ENCODE measurements at places on chromosomes 2 and 18.

DNA sequence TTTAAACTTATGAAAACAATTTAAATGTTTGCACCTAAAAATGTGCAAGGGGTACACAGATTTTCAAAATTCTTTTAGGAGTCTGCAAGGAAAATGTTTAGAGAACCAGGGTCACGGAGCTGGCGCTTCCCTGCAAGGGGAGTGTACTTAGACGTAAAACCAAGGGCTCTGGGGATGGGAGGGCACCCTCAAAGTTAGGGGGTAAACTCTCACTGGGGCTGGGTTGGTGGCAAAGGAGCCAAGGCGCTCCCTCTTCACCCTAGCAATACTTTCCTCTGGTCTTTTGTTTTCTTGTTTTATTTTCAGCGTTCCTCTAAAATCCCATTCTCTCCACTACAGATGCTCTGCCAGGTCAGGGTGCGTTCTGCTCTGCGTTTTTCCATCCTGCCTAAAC is 20.0 kb downstream of the TMEM247 start:
- DNase-seq = no peak

GRCh38 chr2:68857855-68858456 is 13.2 kb downstream of the BMP10 start:
- DNase-seq = no peak

DNA sequence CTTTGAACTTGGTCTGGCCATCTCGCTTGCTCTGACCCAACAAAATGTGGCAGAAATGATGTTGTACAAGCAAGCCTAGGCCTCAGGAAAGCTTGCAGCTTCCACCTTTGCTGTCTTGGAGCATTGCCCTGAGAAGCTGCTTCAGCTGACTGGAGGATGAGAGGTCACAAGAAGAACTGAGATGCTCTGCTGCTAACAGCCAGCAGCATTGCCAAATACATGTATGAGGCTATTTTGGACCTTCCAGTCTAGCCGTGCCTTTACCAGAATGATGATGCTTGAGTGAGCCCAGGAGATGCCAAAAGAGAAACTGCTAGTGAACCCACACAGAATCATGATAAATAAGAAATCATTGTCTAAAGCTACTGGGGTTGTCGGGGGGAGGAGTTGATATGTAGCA is 13.2 kb upstream of the ITGAV start:
- DNase-seq = no peak

DNA sequence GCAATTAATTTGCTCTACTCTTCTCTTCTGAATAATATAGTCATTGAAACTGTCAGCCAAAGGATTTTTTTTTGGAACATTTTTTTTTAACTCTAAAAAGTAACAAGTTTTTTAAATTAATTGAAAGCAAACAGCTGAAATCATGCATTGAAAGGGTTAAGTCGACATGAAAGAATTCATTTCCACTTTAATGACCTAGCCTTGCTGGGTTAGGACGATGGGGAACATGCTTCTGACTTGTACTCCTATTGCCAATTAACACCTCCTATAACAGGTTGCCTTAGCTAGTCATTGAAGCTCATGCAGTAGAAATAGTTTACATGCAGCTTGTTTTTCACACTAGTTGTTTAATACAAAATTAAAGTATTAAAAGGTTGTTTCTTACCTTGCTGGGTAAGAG is 47.8 kb downstream of the PSMD14 start:
- no peak for DNase-seq

DNA sequence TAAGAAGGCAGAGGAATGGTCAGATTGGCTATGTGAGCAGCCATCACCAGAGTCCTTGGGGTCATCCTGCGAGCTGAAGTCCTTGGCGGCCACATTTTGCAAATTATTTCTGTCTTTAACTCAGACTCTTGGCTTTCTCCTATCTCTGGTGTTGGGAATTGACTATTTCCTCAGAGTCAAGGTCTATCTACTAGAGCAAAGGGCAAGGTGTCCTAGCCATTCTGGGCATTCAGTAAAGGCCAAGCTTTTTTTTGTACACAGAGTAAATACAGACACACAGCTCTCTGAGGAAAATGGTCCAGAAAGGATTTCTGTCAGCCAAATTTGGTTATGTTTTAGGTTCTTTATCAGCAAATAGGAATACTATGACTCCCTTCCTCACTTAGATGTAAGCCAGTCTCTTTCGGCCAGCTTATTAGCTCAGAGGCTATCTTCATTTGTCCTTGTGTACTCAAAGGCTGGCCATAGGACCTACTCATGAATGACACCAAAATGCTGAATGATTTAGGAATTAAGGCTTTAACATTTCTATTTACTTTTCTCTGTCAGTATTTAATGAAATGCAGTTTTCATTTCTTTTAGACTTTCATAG is 146.5 kb downstream of the CNTNAP5 start:
- DNase-seq = no peak

- no peak for DNase-seq
Measured at GRCh38 chr18:29436459-29436858, 1259.5 kb upstream of the CDH2 start.

GRCh38 chr2:200335657-200336056 is 29.2 kb downstream of the SPATS2L start:
- DNase-seq = no peak

DNA sequence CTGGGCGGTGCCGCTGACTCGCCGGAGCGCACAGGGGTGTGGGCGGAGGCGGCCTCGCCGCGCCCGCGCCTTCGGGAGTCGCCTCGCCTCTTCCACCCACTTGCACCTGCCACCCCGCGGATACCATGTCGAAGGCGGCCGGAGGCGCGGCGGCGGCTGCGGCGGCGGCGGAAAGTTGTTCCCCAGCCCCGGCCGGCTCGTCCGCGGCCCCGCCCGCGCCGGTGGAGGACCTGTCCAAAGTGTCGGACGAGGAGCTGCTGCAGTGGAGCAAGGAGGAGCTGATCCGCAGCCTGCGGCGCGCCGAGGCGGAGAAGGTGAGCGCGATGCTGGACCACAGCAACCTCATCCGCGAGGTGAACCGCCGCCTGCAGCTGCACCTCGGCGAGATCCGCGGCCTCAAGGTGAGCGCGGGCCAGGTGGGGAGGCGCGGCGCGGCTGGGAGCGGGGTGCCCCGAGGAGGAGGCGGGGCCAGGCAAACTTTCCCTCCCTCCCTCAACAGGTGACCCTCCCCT is 766 bp downstream of the CCDC85A start:
- DNase-seq = no peak

DNA sequence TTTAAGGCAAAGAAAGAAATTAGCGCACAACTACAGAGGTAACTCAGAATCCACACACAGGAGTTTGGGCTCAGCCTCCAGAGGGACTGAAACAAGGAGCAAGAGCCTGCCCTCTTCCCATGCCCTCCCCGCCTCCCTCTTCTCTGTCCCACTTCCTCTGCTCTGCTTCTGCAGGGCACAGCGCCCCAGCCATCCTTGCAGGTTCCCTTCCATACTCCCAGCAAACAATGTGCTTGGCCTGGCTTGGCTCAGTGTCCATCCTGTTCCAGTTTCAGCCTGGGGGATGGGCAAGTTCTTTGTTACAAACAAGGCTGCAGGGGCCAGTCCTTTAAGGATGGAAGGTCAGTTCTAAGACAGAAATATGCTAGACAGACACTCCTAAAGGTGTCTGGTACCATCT is 133.5 kb downstream of the CDH20 start:
- DNase-seq = no peak

Measured in renal pelvis (tissue), 12 donors.